Head of caudate nucleus (tissue), 42 donors: ENCODE measurements at places on chromosomes 5 and 9.
A peak's percentile ranks its signal among the peaks of the same experiment; 100 is the strongest.

- DNase-seq = no peak
These were observed 53.4 kb downstream of the GALNT12 start for GRCh38 chr9:98860871-98861293.

- DNase-seq = peak; percentile 19
These were observed 1203.4 kb upstream of the DMAC1 start for GRCh38 chr9:9002826-9003583.

DNA sequence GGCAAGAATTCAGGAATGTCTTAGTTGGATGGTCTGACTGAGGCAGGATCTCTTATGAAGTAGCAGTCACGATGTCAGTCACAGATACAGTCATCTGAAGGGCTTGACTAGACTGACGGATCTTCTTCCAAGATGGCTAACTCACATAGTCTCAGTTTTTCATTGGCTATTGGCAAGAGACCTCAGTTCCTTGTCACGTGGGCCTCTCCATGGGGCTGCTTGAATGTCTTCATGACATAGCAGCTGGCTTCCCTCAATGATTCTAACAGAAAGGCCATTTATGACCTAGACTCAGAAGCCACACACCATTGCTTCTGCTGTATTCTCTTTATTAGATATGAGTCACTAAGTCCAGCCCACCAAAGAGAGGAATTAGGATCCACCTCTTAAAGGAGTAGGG is 4.7 kb downstream of the APC start:
- DNase-seq = peak; percentile 84

DNA sequence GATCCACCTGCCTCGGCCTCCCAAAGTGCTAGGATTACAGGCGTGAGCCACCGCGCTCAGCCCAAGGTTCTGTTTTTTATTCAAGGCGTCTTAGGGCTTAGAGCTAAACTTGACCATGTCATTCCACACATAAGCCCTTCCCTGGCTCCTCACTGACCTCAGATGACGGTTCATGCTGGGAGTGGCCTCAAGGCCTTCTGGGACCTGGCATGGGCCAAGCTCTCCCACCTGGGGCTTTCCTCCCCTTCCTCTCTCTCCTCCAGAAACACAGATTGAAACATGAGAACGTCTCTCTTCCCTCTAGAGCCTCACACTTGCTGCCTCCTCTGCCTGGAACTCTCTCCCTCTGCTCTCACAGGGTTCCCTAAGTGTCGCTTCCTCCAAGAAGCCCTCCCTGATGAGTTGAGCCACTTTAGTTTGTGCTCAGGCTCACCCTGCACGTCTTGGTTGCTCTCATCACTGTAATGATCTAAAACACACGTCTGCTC is 155.6 kb upstream of the IER5L start:
- no peak for DNase-seq

- no peak for DNase-seq
These were observed 127.3 kb downstream of the CRB2 start for GRCh38 chr9:123483191-123483803.

DNA sequence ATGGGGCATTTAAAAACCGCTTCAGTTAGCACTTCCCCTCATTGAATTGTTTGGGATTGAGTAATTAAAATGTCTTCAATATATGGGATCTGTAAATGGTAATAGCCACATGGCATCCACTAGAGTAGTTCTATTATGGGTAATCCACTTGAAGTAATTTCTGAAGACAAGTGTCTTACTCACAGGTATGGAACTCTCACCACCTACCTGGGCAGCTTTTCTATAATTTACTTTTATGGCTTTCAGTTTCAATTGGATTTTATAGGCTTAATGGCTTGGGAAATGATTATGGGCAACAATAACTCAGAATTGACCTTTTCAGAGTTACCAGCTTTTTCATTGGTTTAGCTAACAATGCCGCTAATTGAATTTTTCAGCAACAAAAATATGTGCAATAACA is 597.9 kb downstream of the PTPRD start:
- no peak for DNase-seq

- DNase-seq = peak; percentile 37
These were observed 74.6 kb downstream of the UBAP1 start for GRCh38 chr9:34253460-34253837.

- no peak for DNase-seq
These were observed 130.4 kb upstream of the CLINT1 start for GRCh38 chr5:157989296-157989695.

GRCh38 chr5:122259995-122260394 is 52.0 kb upstream of the SNCAIP start:
- no peak for DNase-seq

GRCh38 chr9:116190637-116191396 is 37.2 kb downstream of the PAPPA start:
- DNase-seq = no peak

- no peak for DNase-seq
These were observed 35.6 kb downstream of the RASEF start for GRCh38 chr9:83027153-83027891.

GRCh38 chr9:16191191-16191590 is 638.3 kb downstream of the CCDC171 start:
- DNase-seq = no peak

- no peak for DNase-seq
These were observed 35.4 kb upstream of the TMC1 start for GRCh38 chr9:72485821-72486593.

GRCh38 chr9:91282292-91282691 is 79.4 kb downstream of the AUH start:
- no peak for DNase-seq
